Activated CD8-positive, alpha-beta T cell treated with anti-CD3 and anti-CD28 coated beads for 36 hours (primary cell): ENCODE measurements at places on chromosomes 6 and 20.

- DNase-seq = no peak
These were observed 105.2 kb downstream of the SMOC2 start for GRCh38 chr6:168546151-168546550.

DNA sequence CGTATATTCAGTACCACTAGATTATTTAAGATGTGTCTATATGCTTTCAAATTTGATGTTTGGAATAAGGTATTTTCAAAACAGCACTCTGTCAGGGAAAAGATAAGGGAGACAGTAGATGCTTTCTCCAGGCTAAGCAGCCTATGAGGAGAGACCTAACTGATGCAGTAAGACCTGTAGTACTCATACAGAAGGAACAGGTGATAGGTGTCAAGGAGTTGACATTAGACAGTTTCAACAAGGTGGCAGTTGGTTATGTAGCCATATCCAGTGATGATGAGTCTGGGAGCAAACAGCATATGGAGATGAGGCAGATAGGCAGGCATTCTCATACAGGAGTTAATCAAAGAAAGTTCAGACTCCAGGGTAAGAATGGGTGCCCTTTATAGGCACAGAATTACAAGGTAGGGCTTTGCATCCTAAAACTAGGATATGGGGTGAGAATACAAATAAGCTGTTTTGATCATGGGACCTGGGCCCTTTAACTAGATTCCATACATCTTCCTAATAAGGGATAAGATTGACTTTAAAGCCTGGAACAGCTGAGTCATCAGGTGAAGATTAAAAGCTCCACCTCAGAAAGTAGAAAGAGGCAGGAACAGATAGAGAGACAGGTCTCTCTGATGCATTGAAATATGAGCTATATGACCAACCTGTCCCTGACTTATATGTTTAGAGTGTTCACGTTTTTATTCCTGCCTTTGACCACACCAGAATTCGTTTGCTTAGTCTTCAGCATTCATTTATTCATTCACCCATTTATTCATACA, 7.9 kb downstream of the RSPH4A start:
- DNase-seq = no peak

GRCh38 chr6:8441452-8441851, 6.1 kb upstream of the SLC35B3 start:
- DNase-seq = no peak

DNA sequence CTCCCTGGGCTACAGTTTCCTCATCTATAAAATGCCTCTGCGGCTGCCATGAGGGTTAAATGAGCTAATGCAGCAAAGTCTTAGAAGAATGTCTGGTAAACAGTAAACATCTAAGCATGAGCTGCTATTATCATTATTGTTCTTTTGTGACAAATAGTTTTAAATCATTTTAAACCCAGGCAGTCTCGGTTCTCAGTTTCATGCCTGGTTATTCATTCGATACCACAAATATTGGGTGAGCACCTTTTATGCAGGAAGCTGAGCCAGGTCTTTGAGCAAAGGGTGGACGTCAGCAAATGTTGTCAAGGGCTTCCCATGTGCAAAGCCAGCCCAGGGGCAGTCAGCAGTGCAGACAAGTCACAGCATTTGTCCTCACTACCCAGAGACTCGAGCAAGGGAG, 128.7 kb downstream of the NFATC2 start:
- no peak for DNase-seq

DNA sequence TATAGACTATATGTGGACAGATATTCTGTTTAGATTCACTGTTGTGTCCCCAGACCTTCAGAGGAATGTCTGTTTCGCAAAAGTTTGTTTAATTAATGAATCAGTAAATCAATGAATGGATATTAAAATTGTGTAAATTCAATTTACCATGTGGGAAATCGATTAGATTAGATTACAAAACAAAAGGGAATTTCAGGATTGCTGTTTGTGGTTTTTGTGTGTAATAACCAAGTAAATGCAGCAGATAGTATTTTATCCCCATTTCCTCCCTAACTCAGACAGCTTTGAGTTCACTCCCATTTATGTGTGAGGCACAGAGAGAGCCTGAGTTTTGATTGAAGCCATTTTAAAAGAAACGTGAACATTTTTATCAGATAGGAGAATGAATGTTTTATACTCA, 214.8 kb downstream of the ADGB start:
- no peak for DNase-seq

DNA sequence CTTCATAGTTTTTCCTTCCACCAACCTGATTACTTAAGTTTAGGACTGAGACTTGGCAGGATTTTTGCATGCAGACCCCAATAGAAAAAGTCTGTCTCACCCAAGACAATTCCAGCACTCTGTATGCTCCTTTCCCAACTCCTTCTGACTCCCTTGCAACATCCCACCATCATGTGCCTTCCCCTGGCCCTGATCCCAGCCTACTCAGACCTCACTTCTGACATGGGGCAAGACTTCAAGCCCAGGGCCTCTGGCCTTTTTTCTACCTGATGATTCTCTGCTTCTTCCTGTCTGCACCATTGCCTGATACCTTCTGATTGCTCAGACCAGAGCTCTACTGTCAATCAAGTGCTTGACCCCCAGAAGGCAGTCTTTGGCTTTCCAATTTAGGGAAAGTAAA, 96.6 kb downstream of the HAO1 start:
- no peak for DNase-seq

GRCh38 chr6:1059596-1059995, 252.3 kb upstream of the FOXQ1 start:
- no peak for DNase-seq
